GM04504 (cell line): ENCODE measurements at places on chromosomes 7 and 10.

DNA sequence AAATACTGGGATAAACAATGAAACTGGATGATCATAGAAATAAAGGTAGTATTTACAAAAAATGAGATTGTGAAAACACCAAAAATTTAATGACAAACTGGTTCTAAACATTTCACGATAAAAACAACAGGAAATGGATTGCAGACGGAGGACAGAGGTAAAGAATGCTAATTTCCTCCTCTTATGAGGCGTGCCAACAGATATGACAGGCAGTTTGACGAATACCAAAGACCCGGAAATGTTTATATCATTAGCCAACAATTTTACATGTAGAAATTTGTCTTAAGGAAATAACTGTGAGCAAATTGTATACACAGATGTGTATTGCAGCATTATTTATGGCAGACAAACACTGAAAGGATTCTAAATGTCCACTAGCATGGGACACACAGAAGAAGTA is 162.0 kb upstream of the MGMT start:
- DNase-seq, result no peak

GRCh38 chr7:50497968-50498367 is 47.8 kb upstream of the FIGNL1 start:
- no peak for DNase-seq

GRCh38 chr7:94276795-94277194 is 117.9 kb upstream of the COL1A2 start:
- DNase-seq, result no peak

DNA sequence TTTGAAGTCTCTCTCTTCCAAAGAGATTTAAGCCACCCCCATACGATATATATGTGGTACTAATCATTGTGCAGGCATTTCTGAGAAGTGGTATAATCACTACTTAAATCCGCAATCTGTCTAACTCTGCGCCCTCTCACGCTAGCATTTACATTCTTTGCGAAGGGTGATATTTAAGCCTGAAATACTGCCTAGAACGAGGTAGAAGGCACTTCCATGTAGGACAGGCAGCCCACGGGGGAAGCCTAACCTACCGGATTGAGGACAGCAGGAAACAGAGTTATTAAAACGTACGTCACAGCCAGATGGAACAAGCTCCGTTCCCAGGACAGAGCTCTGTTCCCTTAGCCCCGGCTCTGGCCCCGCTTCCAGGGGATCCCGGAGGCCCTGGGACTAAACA is 59.3 kb upstream of the ECHDC3 start:
- no peak for DNase-seq

- peak; percentile 92 for DNase-seq
Measured at GRCh38 chr10:77592946-77593636, 44.5 kb downstream of the KCNMA1 start.

DNA sequence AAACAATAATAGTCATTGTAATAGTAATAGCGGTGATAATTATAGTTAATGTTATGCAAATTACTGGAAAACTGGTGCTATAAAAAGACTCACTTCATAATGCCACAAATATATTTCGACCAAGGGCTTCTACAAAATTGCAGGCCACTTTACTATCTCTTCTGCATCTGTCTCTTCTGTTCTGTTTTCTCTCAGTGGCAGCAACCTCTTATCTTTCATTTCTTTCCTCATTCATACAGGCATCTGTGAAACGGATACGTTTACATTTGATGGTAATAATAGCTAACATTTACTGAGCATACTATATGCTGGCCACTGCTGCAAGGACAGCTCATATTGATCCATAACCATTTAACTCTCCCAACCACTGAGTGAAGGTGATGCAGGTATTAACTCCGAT is 537.4 kb upstream of the PFKP start:
- DNase-seq, result no peak

- DNase-seq, result no peak
Measured at GRCh38 chr7:28623863-28624262, 211.5 kb downstream of the CREB5 start.

DNA sequence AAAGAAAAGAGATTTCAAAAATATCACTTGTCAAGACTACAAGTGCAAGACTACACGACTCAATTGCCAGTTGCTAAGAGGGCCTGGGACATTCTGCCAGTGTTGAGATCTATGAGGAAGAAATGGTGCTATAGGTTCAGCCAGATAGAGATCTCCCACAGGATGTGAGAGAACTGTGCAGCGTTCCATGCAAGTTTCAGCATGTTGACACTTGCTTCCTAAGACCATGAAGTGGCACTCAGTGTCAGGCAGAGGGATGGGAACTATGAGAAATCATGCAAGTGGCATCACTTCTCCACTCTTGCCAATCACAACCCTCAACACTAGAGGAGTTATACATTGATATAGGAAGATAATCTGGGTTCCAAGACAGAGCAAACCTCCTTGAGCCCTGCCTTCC is 210.3 kb downstream of the CHRM2 start:
- DNase-seq, result no peak

GRCh38 chr7:36620166-36620708 is 104.1 kb downstream of the AOAH start:
- DNase-seq, result no peak

- DNase-seq, result no peak
Measured at GRCh38 chr7:159001811-159002210, 142.9 kb downstream of the VIPR2 start.

DNA sequence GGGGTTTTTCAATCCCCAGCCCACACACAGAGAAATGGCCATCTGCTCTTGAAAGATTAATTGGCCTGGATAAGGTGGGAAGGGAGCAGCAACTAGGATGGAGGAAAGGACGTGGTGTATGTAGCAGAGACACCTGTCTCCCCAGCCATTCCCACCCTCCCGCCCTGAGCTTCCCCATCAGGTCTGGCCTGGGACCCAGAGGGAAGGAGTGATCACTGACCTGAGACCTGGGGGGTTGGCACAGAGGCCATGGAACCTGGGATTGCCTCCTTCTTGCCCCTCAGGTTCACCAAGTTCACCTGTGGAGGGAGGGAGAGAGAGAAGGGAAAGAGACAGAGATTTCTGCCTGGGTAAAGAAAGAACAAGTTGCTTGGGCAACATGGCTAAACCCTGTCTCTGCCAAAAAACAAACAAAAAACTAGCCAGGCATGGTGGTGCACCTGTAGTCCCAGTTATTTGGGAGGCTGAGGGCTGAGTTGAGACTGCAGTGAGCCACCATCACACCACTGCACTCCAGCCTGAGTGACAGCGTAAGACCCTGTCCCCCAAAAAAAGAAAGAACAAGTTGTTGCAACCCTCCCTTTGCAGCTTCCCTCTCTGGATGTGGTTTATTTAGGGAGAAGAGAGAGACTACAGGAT is 11.3 kb upstream of the TRPV6 start:
- no peak for DNase-seq

DNA sequence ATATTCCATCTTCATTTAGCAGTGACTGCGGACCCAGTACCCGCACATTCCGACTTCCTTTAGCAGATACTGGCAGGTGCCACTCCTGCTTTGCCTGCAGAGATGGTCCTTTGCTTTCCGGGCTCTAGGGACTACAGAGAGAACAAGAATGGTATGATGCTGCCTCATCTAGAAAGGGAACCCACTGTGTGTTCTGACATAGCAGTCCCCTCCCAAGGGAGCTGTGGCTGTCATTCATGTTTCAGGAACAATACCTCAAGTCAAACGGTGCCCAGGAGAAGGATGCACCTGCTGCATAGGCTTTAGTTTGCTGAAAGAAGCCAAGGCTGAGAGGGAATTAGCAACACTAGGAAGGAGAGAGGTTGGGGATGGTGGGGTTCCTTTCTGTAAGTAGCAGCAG is 15.9 kb upstream of the TMEM72 start:
- DNase-seq, result no peak

DNA sequence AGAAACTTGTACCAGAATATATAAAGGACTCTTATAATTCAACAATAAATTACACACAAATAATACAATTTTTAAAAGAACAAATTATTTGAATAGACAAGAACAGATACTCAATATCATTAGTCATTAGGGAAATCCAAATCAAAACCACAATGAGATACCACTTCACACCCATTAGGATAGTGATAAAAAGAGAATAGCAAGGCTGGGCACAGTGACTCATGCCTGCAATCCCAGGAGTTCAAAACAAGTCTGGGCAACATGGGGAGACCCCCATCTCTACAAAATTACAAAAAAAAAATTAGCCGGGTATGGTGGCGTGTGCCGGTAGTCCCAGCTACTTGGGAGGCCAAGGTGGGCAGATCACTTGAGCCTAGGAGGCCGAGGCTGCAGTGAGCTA is 52.2 kb upstream of the KCNIP2 start:
- no peak for DNase-seq

DNA sequence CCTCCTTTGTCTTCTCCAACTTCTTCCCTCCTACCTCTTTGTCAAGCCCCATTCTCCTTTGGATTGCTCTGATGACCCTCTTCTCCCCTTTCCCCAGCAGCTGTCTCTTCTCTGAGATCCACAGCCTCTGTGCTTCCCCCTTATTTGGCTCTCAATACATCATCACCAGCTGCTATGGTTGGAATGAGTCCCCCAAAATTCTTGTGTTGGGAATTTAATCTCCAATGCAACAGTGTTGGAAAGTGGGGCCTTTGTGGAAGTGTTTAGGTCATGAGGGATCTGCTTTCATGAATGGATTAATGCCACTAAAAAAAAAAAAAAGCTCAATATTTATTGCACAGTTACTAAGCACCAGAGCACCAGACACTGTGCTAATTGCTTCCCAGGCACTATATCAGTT is 39.2 kb upstream of the FRMD4A start:
- DNase-seq, result no peak

GRCh38 chr10:15504101-15504840 is 133.2 kb upstream of the FAM171A1 start:
- peak; percentile 32 for DNase-seq

DNA sequence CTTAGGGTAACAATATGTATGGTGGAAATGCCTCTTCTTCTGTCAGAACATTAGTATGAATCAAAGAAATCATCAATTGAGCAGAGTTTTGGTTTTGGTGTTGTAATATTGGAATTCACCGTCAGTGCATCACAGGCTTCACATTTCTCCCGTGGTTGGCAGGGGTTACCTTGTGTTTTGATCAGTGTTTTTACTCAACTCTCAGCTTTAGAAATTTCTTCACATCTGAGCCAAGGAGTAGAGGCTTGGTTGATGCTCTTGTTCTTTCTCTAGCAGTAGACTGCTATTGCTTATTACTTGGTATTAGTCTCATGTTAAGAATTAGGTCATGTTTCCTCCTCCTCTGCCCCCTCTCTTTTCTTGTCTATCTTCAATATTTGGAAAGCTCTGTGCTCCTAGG is 188.8 kb upstream of the SMIM30 start:
- no peak for DNase-seq

- no peak for DNase-seq
Measured at GRCh38 chr10:85624511-85624910, 742.1 kb downstream of the GRID1 start.

DNA sequence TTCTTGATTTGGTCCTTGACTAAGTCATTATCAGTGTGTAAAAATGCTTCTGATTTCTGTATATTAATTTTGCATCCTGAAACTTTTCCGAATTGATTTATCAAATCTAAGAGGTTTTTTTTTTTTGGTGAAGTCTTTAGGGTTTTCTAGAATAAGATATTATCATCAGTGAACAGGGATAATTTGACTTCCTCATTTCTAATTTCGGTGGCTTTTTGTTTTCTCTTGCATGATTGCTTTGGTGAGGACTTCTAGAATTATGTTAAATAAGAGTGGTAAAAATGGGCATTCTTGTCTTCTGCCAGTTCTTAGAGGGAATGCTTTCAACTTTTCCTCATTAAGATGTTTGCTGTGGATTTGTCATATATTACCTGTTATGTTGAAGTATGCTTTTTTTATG is 170.5 kb downstream of the CCDC7 start:
- no peak for DNase-seq
